ENCODE measurements at places on chromosomes 16 and 17.

DNA sequence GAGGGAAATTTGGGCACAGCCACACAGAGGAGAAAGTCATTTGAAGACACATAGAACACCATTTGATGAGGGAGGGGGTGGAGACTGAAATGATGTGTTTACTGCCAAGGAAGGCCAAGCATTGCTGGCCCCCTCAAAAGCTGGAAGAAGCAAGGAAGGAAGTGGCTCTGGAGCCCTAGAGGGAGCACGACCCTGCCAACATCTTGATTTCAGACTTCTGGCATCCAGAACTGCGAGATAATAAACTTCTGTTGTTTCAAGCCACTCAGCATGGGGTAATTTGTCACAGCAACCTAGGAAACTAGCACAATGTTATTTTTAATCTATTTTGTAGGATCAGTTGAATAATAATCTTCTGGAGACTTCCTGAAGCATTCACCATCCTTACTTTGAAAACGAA lies 314.8 kb upstream of the GOT2 start:
- no peak for DNase-seq

- DNase-seq: peak; percentile 43
Observed at GRCh38 chr17:82648742-82649331, 593 bp upstream of the WDR45B start.

- DNase-seq: no peak
Observed at GRCh38 chr17:81148986-81149533, 16.2 kb upstream of the PVALEF start.

- DNase-seq: no peak
Observed at GRCh38 chr17:29731589-29731929, 108.8 kb upstream of the CORO6 start.

- no peak for DNase-seq
Observed at GRCh38 chr16:12516621-12517309, 286.9 kb downstream of the CPPED1 start.

All from GM06990 (cell line).